ENCODE measurements at places on chromosomes 4 and X.

GRCh38 chr4:147891476-147892115, 159.7 kb downstream of the ARHGAP10 start:
- no peak for DNase-seq

DNA sequence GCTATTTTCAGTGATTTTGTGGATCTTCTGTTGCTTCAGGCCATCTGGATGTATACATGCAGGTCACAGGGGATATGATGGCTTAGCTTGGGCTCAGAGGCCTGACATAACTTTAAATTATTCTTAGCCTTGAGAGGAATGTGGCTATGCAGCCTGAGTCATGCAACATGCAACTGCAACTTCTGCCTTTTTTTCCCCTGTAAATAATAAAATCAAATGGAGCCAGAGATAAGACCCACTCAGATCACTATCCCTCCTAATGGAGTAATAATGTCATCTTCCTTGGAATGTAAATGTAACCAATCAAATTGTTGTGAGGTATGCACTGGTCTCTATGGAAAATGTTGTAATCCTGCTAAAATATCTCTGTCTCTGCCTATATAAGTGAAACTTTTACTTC, 54.9 kb downstream of the MAGEB17 start:
- no peak for DNase-seq

DNA sequence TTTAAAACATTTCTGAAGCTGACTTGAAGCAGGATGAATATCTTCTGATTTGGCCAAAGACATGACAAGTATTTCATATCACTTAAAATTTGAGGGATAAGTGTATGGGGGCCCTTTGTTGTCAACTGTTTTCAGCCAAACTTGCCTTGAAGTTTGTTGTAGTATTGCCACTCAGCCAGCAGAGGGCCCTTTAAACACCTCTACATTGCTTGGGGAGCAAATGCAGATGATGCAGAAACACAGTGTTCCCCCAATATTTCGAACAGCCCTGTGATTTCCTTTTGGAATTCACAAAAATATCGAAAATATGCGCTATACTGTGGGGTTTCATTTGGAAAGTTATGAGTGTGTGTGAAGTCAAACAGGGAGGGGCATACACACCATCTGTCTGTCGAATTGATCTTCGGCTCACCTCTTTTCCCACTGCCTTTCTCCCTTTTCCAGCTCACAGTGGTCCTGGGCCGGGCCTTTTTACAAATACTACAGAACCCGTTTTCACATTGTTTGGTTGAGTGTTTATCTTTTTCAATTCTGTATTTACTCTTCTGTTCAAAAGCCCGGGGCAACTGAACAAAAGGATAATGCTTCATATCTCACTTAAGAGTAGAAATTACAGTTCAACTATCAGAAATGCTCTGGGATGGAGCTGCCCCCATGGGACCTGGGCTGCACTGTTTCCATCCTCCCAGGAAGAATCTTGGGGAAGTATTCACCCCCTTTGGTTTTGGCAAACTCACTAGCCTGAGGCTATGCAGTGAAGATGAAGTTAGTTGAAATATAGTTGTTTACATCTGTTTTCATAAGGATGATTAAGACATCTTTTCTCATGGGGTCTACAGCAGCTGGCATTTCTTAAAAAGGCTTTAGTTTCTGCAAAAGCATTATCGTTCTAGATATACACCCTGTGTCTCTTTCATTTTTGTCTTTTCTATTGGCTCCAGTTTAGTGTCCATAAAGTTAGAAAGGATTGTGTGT, 137.6 kb downstream of the EGF start:
- DNase-seq, result no peak

- no peak for DNase-seq
Measured at GRCh38 chr4:144948009-144948408, 150.0 kb downstream of the ANAPC10 start.

- no peak for DNase-seq
Measured at GRCh38 chr4:161704040-161704439, 459.8 kb downstream of the FSTL5 start.

DNA sequence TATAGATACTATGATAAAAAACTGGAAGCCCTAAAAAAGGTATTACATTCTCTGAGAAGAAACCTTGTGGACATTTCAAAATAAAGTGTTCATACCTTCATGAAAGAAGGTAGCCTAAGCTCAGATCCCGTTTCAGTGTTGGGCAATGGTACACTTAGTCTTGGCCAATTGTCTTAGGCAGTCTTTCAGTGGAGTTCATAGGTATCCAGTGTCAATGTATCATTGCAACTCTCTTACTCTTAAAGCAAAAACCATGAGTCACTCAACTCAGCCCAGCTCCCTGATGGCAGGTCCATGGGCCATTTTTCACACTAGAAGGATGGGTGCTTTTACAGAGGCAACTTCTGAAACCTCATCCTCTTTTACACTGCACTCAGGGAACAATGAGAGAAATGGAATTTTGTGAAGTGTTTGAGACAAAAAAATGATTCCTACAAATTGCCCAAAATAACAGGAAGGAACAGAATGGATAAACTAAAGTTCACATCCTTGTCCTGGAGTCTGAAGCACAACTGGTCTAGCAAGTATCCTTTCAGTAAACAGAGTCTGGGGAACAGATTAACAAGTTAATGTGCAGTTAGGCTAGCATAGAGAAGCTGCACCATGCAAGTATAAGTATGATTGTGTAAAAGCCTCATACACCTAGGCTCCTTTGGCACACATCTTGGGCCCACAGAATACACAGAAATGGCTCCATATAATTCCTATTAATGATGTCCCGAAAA, 7.0 kb upstream of the ZNF827 start:
- DNase-seq, result no peak

- no peak for DNase-seq
Measured at GRCh38 chr4:37279894-37280592, 35.5 kb downstream of the NWD2 start.

- no peak for DNase-seq
Measured at GRCh38 chr4:13605330-13605729, 22.2 kb downstream of the BOD1L1 start.

GRCh38 chr4:113221990-113222389, 172.5 kb downstream of the ANK2 start:
- no peak for DNase-seq

DNA sequence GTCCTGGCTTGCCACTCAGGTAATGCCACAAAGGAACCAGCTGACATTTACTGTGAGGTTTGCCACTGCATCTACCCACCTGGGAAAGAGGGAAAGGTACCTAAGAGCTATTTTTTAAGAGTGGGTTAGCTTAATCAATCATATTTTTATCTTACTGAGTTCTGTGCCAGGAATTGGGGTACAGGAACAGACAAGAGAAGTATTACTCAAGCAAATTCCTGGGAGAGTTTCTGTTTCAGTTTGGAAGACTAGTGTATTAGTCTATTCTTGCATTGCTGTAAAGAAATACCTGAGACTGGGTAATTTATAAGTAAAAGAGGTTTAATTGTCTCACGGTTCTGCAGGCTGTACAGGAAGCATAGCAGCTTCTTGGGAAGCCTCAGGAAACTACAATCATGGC, 23.2 kb downstream of the PSMD10 start:
- no peak for DNase-seq

- no peak for DNase-seq
Measured at GRCh38 chrX:136369377-136369776, 68.6 kb downstream of the ADGRG4 start.

DNA sequence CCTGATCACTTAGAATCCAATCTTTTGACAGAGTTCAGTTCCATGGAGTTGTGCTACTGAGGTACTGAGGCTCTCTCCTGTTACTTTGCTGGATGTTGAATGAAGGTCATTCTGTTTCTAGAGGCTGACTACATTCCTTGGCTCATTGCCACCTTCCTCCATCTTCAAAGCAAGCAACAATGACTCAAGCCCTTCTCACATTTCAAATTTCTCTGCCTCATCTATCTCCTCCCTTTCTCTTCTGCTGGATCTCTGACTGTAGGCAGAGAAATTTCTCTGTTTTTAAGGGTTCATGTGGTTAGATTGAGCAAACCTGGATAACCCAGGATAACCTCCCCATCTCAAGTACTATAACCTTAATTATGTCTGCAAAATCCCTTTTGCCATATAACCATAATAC, 775.4 kb downstream of the STPG2 start:
- DNase-seq, result no peak

DNA sequence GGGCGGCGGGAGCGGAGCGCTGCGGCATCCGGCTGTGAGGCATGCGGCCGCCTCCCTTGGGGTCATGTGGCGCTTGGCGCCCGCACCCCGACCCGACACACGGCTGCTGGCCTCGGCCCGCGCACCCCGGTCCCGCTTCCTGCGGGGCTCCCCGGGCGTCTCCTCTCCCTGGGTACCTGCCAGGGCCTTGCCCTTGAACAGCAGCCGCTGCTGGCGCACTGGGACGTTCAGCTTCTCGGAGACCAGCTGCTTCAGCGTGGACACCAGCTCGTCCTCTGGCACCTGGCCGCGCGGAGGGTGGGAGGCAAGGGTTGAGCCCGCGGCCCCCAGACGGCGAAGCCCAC, 391 bp downstream of the UBL4A start:
- DNase-seq, result peak; percentile 48

DNA sequence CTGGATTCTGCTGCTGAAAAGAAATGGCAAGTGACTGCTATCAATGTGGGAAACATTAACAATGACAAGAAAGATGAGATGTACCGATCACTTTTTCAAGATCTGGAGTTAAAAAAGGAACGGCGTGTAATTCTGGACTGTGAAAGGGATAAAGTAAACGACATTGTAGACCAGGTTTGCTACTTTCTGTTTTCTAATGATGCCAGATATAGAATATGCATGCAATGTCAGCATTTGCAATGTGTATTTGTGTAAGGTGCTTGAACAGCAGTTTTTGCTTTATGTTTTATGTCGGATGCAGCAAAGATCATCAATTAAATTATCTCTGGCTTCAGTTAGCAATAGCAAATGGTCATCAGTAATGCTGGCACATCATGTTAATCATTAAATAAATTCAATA, 92.2 kb downstream of the GRIA2 start:
- DNase-seq, result no peak

DNA sequence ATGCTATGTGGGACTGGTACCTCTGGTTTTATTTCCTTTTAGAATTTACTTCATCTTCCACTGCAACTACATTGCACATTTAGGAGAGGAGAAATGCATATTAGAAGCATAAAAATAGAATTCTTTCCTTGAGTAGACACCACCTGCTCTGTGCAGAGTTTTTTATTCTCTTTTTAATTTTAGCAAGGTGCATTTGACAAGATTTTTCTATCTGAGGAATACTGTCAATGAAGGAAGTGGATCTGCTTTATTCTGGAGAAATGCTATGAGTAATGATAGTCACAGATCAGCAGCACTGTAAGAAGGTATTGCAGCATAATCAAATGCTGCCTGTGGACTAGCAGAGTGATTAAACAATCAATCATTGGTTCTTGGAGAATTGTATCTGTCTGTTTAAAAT, 1038.3 kb downstream of the RAPGEF2 start:
- DNase-seq, result no peak

DNA sequence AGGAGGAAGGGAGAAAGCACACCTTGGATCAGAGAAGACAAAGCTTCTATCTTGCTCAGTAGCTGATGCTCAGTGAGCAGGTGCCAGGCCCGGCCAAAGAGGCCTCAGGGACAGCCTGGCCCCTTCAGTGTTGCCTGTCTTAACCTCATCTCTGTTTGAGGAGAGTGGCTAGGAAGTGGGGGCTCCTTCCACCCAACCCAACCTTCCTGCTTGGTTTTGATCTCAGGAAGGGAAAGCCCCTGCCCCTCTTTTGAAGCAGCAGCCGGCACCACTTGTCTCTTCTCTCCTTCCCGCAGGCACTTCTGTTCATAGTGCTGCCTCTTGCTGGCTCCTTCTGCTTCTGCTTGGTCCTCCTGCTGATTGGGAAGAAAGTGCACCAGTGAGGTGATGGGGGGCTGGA, 2.4 kb upstream of the AFF2 start:
- DNase-seq, result no peak

GRCh38 chr4:159271856-159272255, 169.0 kb downstream of the RAPGEF2 start:
- DNase-seq, result no peak

- no peak for DNase-seq
Measured at GRCh38 chr4:45442466-45442865, 681.4 kb downstream of the GABRG1 start.

DNA sequence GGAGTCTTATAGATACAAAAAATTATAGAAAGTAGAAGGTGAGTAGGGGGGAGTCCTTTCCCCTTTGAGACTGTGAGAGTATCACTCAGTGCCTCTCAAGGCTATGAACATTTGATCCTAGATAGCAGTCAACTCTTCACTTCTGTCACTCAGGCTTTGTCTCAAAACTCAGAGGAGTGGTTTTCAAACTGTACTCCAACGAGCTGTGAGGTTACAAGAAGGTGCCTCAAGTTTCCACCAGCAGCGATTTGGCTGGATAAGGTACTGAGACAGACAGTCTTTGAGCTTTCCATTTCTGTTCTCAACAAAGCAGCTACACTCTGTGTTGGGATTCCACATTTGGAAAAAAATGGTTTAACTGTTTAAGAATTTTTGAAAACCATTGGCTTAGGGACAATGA, 48.0 kb upstream of the NDST3 start:
- no peak for DNase-seq

GRCh38 chrX:7059214-7059838, 88.2 kb upstream of the STS start:
- no peak for DNase-seq

GRCh38 chr4:3733195-3733594, 33.0 kb upstream of the ADRA2C start:
- no peak for DNase-seq
